LHCN-M2 (cell line): ENCODE measurements at places on chromosomes 11 and 22. TPM values are rescaled to one million over a fixed set of nuclear protein-coding genes. Genes with fewer than 3 reads are reported as not detected.
A peak's percentile ranks its signal among the peaks of the same experiment; 100 is the strongest.

Gene LIF
- 23.1 and 23.3 TPM in 2 replicates for total RNA-seq

Gene GAL
- total RNA-seq, result not detected in 2 replicates

Gene FOLR3
- total RNA-seq, result not detected in 2 replicates

Gene C11orf86
- total RNA-seq, result not detected in 2 replicates

Gene FXYD2
- total RNA-seq, result not detected in 2 replicates

Gene FREY1
- total RNA-seq, result 0.63 TPM in 1 of 2 replicates, not detected in the other

Gene SLC22A25
- not detected in 2 replicates for total RNA-seq

Gene UPK2
- total RNA-seq, result not detected in 2 replicates

Gene FAM83F
- not detected in 2 replicates for total RNA-seq

Gene BEST1
- 3.5 and 7.1 TPM in 2 replicates for total RNA-seq

DNA sequence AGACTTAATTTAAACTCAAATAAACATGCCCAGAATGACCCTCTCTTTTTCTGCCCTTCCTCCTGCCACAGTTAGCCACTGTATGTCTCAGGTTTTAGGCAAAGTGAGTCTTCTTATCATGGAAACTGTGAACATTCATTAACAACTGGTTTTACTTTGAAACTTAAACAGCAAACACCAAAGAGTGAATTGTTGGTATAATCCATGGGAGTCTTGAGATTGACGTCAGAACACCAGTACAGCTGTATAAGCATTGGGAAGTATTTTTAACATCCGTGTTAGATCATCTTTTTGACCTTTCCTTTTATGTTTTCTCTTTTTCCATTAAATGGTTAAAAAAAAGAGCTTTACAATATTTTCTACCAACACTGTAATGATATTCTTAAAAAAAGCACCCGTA, 38.9 kb downstream of the ARHGEF12 start:
- DNase-seq, result peak; percentile 72

DNA sequence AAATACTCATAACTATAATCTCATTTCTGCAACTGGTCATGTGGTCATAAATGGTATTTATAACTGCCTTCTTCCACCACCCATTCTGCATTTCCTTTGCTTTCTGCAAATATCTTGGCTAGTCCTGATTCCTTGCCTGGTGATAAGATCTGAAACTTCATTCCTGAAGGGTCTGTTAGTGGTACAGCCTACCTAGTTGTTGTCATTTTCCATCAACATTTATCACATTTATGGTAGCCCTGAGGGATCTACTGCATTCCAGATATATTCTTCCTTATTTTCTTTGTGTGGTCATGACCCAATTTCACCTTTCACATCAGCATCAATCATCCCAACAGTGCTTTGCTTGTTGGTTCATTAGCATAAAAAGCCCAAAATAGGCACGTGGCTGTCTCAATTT, 50.1 kb downstream of the DDX6 start:
- DNase-seq, result no peak

DNA sequence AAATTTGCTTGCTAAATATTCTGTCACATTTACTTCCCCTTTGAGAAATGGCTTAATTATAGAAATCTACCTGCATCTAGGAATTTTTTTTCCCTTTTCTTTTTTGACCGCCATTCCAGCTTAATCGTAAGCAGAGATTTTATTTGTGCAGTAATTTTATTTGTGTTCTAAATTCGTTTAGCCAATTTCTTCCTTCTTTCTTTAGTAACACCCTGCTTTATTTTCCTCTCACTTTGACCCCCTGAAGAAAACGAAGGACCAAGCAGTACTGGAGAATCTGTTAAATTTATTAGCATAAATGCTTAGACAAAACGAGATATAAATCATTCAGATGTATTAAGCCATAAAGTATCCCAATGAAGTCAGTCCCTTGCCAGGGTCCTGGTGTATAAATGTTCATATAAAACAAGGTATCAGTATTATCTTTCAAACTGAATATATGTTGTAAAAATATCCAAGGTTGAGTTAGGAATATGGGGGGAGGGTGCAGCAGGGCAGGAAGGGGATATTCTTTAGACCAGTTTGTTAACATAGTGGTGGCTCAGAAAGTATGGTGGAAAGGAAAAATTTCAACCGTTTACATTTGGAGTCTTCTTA, 5.1 kb upstream of the WT1 start:
- DNase-seq, result no peak

DNA sequence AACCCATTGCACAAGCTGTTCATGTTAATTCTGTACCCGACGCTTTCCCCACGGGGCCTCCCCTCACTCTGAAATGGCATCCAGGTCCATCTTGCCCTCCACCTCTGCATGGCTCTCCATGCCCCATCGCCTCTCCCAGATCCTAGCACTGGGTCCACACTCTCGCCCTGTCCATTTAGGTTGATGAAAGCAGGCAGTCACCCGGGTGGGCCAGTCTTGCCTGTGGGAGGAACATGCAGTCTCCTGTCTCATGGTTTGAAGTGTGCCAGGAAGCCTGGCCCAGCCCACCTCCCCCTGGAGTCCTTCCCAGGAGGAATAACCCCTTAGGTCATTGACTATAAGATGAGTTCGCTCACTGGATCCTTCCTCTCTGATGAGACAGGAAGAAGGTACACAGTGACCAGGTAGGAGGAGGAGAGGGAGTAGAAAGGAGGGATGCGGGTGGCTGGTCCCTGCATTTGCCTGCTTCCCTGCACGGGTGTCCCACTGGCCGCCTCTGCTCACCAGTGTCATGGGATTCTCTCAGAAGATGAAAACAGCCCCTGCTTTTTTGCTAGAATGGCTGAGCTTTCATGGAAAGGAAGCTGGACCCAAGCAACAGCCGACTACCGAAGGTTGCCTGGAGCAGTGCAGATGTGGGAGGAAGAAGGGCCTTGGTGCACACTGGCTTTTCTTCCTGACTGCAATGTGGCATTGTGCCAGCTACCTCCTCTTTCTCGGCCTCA, 6.8 kb downstream of the TMEM121B start:
- no peak for DNase-seq

DNA sequence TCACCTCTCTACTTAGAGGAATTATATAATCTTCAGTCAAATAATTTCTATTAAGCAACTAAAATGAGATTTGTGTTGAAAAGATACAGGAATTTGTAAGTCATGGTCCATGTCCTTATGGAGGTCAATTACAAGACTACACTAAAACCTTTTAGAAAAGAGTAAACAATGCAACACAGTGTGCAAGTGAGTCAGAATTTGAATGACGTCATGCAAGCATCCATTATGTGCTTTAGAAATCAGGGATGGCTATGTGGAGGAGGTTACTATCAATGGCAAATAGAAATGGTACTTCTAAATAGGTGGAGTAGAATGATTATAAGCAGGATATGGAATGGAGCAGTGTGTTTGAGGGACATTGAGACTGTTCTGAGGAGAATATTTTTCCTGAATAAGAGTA, 16.6 kb downstream of the OR10D3 start:
- DNase-seq, result peak; percentile 33

DNA sequence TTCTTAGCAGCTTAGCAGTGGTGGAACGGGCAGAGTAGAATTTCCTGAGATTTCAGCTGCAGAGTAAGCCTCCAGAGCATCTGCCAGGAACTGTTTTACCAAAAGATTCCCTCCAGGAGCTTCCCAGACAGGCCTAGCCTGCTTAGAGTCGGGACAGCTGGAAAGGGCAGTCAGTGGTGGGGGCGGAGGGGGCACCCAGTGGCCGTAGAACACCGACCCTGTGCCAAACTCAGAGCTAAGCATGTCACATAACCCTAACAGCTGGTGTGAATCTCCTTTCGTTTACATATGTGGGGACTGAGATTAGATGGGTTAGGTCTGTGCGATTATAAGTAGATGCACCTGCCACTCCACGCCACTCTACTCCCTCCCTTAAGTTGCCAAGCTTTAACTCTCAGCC, 80.0 kb upstream of the CRTAM start:
- no peak for DNase-seq

DNA sequence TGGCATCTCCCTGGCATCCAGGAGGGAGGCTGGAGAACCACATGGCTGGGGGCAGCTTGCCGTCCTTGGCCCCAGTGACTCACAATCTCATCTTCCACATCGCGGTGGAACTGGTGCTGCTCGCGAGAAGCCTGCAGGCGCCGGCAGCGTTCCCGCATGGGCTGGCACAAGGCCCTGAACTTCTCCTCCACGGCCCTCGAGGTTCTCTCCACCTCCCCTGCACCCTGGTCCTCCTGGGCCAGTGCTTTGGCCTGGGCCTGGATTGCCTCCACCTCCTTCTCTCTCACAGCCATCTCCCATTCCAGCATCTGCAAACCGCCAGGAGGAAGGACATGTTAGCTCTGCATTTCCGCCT, 16.3 kb upstream of the RBM4B start:
- no peak for DNase-seq

DNA sequence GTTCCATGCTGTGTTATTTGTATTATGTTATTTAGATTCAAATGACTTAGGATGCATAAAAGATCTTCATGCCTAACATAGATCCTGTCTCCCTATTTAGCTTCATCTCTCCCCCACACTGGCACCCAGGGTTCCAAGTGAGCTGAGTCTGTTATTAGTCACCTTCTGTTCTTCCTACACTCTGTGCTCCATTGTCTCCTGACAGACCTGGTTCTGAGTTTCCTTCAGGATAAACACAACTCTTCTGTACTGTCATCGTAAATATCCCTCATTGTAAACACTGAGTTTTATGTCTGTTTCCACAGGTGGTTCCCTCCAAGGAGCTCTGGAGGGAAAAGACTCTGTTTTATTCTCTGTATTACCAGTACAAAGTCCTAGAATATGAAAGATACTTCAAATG, 8.7 kb downstream of the MMP26 start:
- DNase-seq, result peak; percentile 4

GRCh38 chr11:108117746-108118371, 3.5 kb upstream of the ACAT1 start:
- peak; percentile 65 for DNase-seq

- DNase-seq, result no peak
These were observed 3.1 kb upstream of the CALCA start for GRCh38 chr11:14975252-14975587.

GRCh38 chr11:10838083-10838482, 19.8 kb downstream of the ZBED5 start:
- peak; percentile 72 for DNase-seq

DNA sequence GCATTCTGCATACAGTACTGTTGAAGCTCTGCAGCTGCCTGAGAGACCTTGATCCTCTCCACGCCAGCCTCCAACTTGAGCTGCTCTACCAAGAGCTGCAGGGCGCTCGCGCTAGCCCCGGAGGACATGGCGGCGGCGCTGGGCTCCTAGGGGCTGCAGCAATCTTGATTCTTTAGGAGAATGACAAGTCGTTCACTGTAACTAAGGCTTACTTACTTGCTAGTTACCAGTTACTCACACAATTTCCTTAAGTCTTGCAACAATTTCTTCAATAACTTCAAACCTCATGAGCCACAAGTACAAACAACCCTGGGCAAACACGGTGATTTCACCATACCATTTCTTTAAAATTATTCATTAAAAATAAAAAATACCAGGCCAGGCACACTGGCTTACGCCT, 21.9 kb downstream of the SBF2 start:
- no peak for DNase-seq

DNA sequence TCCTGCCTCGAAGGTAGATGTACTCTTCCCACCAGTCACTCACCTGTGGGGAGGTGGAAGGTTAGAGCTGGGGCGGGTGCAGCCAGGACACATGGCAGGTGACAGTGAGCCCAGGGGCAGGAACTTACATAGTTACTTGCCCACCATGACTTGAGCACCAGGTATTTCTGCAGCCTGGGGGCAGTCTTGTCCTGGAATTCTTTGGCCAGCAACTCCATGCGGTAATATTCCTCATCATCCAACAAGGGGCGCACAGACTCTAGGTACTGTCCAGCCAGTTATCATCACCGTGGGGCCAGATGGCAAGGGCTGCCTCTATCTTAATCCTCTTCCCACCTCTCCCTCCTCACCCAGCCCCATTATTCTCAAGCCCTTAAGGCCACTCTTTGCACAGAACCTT, 2.2 kb downstream of the CPT1B start:
- peak; percentile 47 for DNase-seq

DNA sequence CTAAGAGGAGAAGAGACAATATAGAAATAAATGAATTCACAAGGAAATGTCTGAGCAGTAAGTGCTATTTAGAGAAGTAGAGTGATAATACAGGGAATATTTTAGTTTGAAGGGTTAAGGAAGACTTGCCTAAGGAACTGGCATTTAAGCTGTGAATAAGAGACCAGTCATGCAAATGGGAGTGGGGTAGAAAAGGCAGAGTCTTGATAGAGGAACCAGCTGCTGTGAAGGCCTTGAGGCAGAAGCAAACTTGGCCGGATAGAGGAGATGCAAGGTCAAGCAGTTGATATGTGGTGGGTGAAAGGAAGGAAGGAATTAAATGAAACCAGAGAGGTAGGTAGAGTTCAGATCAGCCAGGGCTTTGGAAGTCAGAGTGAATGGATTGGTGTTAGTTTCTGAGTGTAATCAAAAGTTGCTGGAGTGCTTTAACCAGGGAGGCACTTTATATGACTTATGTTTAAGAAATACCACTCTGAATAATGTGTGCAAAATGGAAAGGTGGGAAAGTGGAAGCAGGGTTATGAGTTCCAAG, 198.4 kb upstream of the SESN3 start:
- no peak for DNase-seq

GRCh38 chr22:45807156-45807915, 135.7 kb downstream of the ATXN10 start:
- no peak for DNase-seq

DNA sequence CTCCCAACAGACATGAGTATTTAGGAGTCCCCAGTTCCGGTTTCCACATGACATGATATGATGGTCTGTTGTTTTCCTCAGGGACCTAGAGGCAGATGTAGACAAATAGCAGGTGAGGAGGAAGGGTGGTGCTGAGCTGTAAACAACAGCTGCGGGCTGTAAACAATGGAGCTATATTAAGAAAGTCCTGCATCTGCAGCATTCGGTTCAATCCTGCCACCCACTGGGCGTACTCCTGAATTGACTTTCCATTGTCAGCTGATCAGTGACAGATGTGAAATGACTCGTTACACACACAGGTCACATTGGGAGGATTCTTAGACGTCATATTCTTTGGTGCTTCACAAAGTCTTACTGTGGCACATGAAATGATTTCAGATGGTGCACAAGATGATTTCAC, 26.8 kb upstream of the RAG1 start:
- peak; percentile 87 for DNase-seq
